ENCODE measurements at places on chromosomes 16 and 17. TPM values are rescaled to one million over a fixed set of nuclear protein-coding genes. Genes with fewer than 3 reads are reported as not detected.

Gene FBXW10
- total RNA-seq, result 1.1 TPM

Gene MYH8
- not detected for total RNA-seq

Gene MT1M
- total RNA-seq, result not detected

Gene ARRB2
- total RNA-seq, result 63.8 TPM

Gene WNT3
- 3.8 TPM for total RNA-seq

Gene WNT9B
- not detected for total RNA-seq

Gene SCIMP
- not detected for total RNA-seq

Gene HES7
- total RNA-seq, result 2.5 TPM

Gene C17orf50
- total RNA-seq, result 0.33 TPM

Gene ACSM2B
- total RNA-seq, result not detected

Gene KRTAP2-1
- not detected for total RNA-seq

Gene CDRT15
- total RNA-seq, result not detected

Gene FOXN1
- total RNA-seq, result not detected

Gene KRT24
- total RNA-seq, result not detected

Gene PTX4
- not detected for total RNA-seq

Gene ADORA2B
- total RNA-seq, result 15.8 TPM

Gene CD79B
- not detected for total RNA-seq

Gene PDE6G
- 1.5 TPM for total RNA-seq

Gene TEKT5
- total RNA-seq, result not detected

Gene CD300LF
- total RNA-seq, result not detected

Gene CMTM2
- total RNA-seq, result not detected

Gene RANBP10
- 8.9 TPM for total RNA-seq

Gene TNFRSF13B
- not detected for total RNA-seq

Gene NOG
- 1.4 TPM for total RNA-seq

Gene PPP1R27
- total RNA-seq, result not detected

Gene PIRT
- not detected for total RNA-seq

Gene EPN3
- 0.23 TPM for total RNA-seq

Gene GOT2
- 173 TPM for total RNA-seq

Gene TPSB2
- total RNA-seq, result not detected

Gene JPH3
- total RNA-seq, result 1.4 TPM

Gene KCNJ12
- total RNA-seq, result 1.2 TPM

Gene TBC1D3C
- not detected for total RNA-seq

Gene BAHCC1
- 9.8 TPM for total RNA-seq

Gene KRTAP16-1
- not detected for total RNA-seq

Gene PCGF2
- total RNA-seq, result 62.2 TPM

Measured in A549 treated with RU486 at 1 μM for 4 hours (cell line).